ENCODE measurements at places on chromosomes 12 and 14.

GRCh38 chr12:47742253-47742825, 16.3 kb downstream of the RAPGEF3 start:
- peak; percentile 31 for DNase-seq

DNA sequence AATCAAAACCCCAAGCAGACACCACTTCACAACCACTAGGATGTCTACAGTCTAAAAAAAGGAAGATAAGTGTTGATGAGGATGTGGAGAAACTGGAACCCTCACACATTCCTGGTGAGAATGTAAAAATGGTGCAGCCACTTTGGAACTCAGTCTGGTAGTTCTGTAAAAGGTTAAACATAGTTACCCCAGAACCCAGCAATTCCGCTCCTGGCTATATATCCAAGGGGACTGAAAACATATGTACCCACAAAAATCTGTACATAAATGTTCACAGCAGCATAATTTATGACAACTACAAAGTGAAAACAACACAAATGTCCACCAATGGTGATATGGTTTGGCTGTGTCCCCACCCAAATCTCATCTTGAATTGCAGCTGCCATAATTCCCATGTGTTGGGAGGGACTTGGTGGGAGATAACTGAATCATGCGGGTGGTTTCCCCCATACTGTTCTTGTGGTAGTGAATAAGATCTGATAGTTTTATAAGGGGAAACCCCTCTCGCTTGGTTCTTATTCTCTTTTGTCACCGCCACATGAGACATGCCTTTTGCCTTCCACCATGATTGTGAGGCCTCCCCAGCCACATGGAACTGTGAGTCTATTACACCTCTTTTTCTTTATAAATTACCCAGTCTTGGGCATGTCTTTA, 46.8 kb downstream of the PRKAB1 start:
- no peak for DNase-seq

- no peak for DNase-seq
These were observed 18.3 kb downstream of the IL31 start for GRCh38 chr12:122155705-122156104.

DNA sequence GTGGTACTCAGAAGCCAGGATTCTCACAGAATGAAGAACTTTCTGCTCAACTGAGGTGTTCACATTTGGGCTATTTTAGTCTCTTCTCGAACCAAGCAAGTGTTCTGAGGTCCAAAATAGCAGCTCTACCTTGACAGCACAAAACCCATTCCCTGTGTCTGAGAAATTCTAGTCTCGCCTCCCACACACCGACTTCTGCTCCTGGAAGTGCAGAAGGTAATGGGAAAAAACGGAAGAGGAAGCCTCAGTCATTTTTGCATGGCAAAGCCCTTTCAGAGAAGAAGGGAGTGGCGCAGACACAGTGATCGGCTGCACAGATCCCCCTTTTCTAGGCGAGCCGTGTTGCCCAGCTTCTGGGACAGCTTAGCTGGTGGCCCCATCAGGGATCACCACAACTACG, 31.2 kb upstream of the VPS33A start:
- no peak for DNase-seq

GRCh38 chr12:92360543-92360942, 214.9 kb upstream of the BTG1 start:
- DNase-seq: no peak

GRCh38 chr12:26489908-26490307, 294.5 kb downstream of the SSPN start:
- DNase-seq: no peak

DNA sequence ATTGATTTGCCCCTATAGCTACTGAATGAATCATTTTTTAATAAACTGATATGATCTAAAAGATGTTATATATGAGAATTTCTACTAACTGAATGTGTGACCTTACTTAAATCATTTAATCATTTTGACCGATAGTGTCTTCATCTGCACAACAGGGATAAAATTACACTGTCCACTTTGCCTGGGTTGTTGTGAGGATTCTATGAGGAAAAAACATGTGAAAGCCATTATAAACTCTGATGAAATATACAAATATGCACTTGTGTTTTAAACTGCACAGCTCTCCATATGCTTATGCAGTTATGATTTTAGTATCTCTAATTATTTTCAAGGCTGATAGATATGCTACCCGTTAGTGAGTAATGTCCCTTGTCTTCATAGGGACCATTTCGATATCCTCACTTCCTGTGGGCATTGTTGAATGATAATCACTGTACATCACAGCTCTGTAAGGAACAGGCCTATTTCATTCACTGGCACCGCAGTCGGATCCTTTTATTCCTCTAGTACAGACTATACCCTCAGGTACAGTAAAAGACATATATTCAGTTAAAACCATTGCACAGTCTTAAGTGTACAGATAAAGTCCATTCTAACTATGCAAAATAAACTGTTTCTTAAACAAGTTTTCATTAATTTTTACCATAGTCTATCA, 88.7 kb upstream of the RAP1B start:
- DNase-seq: no peak

GRCh38 chr12:53044896-53045695, 4.8 kb upstream of the TNS2 start:
- DNase-seq: no peak

Data from NCI-H146 (cell line).